ENCODE measurements at places on chromosomes 12 and 14.

DNA sequence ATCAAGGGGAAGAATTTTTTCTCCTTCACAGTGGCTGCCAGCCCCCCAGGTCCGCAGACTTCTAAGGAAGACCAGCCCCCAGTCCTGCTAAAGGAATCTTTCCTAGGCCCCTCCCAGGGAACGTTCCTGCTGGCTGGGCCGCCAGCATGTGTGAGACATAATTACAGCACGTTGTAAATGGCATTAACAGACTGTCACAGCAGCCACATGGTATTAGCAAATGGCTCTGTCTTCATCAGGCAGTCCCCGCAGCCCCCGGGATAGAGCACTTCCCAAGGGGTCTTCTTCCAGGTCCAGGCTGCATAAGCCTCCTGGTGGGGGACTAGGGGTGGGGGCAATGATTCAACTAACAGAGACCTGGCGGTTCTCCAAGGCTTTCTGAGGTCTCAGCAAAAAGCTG lies 34.9 kb upstream of the FAM222A start:
- DNase-seq, result peak; percentile 2

GRCh38 chr12:127742231-127742630 lies 524.7 kb upstream of the TMEM132C start:
- no peak for DNase-seq

GRCh38 chr12:81257947-81258551 lies 180.2 kb downstream of the ACSS3 start:
- peak; percentile 73 for DNase-seq

- DNase-seq, result no peak
Measured at GRCh38 chr12:50913224-50913623, 39.1 kb upstream of the HIGD1C start.

GRCh38 chr12:11885261-11886038 lies 185.3 kb upstream of the BCL2L14 start:
- peak; percentile 68 for DNase-seq

DNA sequence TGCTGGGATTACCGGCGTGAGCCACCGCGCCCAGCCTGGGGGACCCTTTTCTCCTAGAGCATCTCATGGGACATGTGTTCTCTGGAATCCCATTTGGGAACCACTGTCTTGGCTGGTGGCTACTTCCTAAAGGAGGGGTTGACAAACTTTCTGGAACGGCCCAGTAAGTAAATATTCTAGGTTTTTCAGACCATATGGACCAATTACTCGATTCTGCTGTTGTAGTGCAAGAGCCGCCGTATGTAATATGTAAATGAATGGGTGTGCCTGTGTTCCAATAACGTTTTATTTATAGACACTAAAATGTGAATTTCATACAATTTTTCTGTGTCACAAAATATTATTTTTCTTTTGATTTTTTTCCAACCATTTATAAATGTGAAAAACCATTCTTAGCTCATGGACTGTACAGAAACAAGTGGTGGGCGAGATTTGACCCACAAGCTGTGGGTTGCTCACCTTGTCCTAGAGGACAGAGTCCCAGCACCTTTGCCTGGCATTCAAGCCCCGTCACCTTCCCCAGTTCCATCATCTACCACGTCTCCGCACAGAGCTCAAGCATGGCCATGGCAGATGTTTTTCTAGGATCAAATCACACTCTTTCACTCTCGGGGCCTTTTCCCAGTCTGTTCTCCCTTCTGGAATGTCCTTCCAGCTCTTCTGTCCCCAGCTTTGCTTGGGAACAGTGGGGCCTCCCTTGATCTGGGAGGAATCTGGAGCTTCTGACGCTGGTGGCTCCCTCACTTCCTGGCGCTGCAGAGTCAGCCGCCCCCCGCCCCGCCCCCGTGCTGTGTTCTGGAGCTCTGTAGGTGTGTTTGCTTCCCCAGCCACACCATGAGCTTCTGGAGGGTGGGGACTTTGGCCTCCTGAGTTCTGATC lies 17.9 kb upstream of the RCOR1 start:
- DNase-seq, result no peak

- DNase-seq, result no peak
Measured at GRCh38 chr12:67790660-67791059, 142.1 kb downstream of the DYRK2 start.

Data from choroid plexus epithelial cell (primary cell).